ENCODE measurements at places on chromosomes 5 and 9.

DNA sequence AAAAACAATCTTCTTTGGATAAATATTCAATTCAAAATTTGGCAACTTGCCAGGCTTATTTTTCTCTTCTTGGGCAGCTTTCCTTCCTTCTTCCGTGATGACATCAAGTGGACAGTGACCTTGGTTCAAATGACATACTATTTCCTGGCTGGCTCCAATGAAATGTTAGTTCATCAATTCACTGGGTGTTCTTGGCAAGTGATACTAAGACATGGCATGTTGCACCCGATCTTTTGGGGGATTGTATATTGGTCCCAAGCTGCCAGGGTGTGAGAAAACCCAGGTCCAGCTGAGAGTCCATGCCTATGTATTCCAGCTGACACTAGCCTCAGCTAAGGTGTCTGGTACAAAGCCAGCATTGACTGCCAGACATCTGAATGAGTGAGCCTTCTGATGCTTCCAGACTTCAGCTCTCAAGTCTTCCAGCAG is 252.9 kb downstream of the MAT2B start:
- no peak for DNase-seq

- no peak for DNase-seq
Observed at GRCh38 chr5:153490118-153491037, at the start of gene GRIA1. TSS of gene GRIA1 (plus strand) at chr5:153490670.

DNA sequence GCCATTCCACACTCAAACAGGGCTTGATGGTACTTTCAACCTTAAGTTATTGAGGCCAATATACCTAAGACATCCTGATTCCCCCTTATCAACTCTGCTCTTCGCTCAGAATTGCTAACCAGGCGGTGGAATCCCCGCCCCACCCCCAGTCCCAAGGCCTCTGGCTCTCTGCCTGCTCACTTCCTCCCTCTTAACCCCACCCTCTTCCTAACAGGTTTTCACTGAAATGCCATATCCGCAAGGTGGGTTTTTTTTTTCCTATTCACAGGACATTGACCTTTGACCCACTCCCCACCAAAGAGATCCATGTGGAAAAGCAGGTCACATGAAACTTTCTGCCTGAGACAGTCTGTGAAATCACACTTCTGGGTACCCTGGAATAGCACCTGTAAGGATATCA is 66.6 kb upstream of the IFNK start:
- DNase-seq = peak; percentile 36

GRCh38 chr5:141359790-141360426 is at the start of gene PCDHGB2:
TSS of gene PCDHGB2 (plus strand) at chr5:141359994. CDS start at chr5:141360136, 142 bp downstream.
- no peak for DNase-seq

GRCh38 chr5:157858527-157859226 is at the start of gene CLINT1:
TSS of gene CLINT1 (minus strand) at chr5:157859145. CDS start at chr5:157858970, 175 bp downstream.
- DNase-seq = peak; percentile 95

DNA sequence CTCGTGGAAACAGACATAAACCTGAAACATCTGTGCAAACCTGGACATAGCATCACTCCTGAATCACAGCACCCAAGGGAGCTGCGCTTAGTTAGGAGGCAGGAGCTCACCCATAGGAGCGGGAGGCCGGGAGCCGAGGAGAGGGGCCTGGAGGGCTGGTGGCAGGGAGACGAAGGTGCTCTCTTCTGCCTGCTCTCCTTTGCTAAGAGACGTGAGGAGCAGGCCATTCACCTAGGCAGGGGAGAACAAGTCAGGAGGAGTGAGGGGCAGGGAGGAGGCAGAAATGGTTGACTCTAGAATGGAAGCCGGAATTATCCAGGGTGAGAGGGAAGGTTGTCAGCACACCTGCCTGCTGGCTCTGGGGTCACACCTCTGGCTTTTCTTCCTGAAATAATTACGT is 398.4 kb upstream of the IRX2 start:
- no peak for DNase-seq

DNA sequence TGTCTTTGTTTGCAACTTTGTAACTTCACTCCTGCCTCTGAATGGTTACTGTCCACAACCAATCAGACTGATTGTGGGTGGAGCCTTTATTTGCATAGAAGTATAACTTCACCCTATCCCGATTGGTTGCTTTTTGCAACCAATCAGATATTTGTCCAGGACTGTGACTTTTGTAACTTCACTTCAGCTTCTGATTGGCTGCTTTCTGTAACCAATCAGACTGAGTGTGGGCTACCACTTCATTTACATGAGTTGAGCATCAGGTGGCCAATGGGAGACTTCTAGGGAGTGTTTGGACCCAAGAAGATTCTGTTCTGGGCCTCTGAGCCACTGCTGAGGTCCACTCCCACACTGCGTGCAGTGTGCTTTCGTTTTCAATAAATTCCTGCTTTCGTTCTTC is 1810.7 kb upstream of the CDH6 start:
- DNase-seq = no peak

DNA sequence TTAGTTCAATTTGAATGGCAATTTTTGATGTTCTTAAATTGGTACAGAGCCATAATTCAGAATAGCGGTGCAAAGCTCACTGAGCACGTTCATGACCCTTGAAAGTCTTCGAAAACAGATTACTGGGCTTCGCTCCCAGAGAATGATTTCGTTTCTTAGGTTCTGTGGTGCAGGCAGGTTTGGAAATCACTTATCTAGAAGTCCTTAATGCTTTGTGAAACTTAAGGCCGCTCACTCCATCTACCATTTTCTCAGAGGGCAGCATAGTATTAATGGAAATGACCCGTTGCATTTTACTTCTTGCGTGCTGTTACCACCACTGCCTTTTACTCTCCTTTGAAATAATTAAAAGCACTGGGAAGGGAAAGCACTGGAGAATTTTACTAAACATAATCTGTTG is 2.9 kb upstream of the MAT2B start:
- no peak for DNase-seq

DNA sequence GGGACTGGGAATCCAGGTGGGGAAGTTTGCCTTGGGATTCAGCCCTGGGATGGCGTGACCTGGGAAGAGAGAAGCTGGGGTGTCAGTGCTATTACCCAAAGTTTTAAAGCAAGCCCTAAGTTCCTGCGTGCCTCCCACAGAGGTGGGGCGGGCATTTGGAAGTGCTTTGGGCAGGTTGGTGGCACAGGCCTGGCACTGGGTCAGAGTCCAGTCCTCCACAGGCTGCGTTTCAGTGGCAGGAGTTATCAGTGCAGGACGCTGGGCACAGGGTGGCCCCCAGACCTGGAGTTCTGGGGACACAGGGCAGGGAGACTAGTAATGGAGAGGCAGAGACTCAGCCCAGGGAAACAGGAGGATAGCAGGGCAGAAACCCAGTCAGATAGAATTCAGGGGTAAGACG is 147.2 kb downstream of the MAST4 start:
- no peak for DNase-seq
